ENCODE measurements at places on chromosomes 1 and 21. TPM values are rescaled to one million over a fixed set of nuclear protein-coding genes. Genes with fewer than 3 reads are reported as not detected.

Gene SPRR2E
- total RNA-seq = not detected

Gene LRRC47
- total RNA-seq = 28.7 TPM

Gene ADGRL4
- total RNA-seq = 15.7 TPM

Gene RNU1-3
- total RNA-seq = under 0.01 TPM

Gene ROR1
- total RNA-seq = 7.8 TPM

Gene S100A14
- not detected for total RNA-seq

Gene SPRR1B
- total RNA-seq = not detected

Gene NPHS2
- not detected for total RNA-seq

Gene OR2M3
- not detected for total RNA-seq

Gene AP4B1
- 16.7 TPM for total RNA-seq

Gene ATPAF1
- 50.1 TPM for total RNA-seq

Gene FCGR3A
- 1.6 TPM for total RNA-seq

Gene COL8A2
- total RNA-seq = 11.0 TPM

Gene CRYAA
- not detected for total RNA-seq

Gene PRR9
- not detected for total RNA-seq

Gene LCE2B
- total RNA-seq = not detected

Gene GUK1
- 165 TPM for total RNA-seq

Gene CSMD2
- total RNA-seq = 0.52 TPM

Gene GSTM3
- 24.5 TPM for total RNA-seq

Gene PTPRC
- total RNA-seq = 15.7 TPM

Gene ACOT11
- 4.7 TPM for total RNA-seq

Gene FLVCR1
- total RNA-seq = 10.4 TPM

Gene NDUFS5
- total RNA-seq = 503 TPM

Gene NHLH1
- not detected for total RNA-seq

Gene MYCL
- total RNA-seq = 1.0 TPM

Gene MARCKSL1
- 31.8 TPM for total RNA-seq

Gene ZMYND12
- under 0.01 TPM for total RNA-seq

Gene ENSA
- 63.7 TPM for total RNA-seq

Gene HSD11B1
- not detected for total RNA-seq

Gene RPS8
- total RNA-seq = 1,786 TPM

Gene IQGAP3
- total RNA-seq = 3.7 TPM

Gene TNFAIP8L2
- 4.2 TPM for total RNA-seq

Gene ADGRL2
- total RNA-seq = 93.4 TPM

Gene CNR2
- under 0.01 TPM for total RNA-seq

Gene OPRD1
- 0.52 TPM for total RNA-seq

Gene TMEM125
- total RNA-seq = 0.52 TPM

Gene SELL
- 8.4 TPM for total RNA-seq

Gene FAM177B
- total RNA-seq = not detected

Gene STYXL2
- 99.7 TPM for total RNA-seq
